ENCODE measurements at places on chromosomes 11 and 22.

DNA sequence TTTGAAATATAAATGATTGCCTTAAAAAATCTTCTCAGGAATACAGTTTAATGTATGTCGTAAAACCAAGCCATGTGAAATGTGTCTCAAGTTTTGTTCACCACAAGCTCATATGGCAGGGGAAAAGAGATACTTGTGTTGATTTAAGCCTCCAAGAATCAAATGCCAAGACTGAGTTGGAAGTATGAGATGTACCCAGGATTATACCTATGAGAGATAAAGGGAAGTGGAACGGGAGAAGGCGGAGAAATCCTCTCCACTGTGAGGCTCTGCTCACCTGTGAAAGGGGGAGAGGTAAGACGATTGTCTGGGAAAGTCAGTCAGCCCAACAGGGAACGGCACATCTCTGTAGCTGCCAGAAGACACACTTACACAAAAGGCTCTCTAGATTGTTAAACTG is 124.8 kb downstream of the TRPC6 start:
- DNase-seq: no peak

GRCh38 chr22:29727131-29727523 is 7.3 kb downstream of the CABP7 start:
- DNase-seq: peak; percentile 76

DNA sequence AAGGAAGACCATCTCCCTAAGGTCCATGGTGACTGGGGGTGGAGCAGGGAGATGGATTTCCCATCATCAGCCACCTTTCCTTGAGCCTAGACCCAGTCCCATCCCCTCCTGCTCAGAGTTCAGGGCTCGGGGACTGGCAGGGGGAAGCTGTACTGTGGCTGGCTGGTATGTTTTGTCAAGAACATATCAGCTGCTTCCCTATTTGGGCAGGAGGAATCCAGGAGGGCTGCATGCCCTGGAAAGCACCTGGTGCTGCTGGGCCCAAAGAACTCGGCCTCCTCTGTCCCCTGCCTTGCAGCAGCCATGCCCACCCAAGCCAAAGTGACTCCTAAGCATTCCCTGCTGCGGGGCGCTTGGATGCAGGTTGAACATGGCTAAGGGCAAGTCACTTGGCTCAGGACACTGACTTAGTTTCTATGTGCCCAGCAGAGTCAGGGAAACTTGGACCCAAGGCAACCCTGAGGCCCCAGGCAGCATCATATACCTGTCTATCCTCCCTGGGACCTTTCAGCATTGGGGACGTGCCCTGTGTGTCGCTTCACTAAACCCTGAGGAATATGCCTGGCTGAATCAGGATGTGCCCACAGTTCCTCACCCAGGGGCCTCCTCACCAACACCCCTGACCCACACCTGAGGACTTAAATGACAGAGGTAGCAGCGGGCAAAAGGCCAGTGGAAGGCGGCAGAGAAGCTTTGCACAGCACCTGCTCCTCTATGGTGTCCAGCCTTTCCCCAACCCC is 43.1 kb downstream of the BUD13 start:
- no peak for DNase-seq

- no peak for DNase-seq
Measured at GRCh38 chr11:95515371-95515770, 274.2 kb downstream of the FAM76B start.

DNA sequence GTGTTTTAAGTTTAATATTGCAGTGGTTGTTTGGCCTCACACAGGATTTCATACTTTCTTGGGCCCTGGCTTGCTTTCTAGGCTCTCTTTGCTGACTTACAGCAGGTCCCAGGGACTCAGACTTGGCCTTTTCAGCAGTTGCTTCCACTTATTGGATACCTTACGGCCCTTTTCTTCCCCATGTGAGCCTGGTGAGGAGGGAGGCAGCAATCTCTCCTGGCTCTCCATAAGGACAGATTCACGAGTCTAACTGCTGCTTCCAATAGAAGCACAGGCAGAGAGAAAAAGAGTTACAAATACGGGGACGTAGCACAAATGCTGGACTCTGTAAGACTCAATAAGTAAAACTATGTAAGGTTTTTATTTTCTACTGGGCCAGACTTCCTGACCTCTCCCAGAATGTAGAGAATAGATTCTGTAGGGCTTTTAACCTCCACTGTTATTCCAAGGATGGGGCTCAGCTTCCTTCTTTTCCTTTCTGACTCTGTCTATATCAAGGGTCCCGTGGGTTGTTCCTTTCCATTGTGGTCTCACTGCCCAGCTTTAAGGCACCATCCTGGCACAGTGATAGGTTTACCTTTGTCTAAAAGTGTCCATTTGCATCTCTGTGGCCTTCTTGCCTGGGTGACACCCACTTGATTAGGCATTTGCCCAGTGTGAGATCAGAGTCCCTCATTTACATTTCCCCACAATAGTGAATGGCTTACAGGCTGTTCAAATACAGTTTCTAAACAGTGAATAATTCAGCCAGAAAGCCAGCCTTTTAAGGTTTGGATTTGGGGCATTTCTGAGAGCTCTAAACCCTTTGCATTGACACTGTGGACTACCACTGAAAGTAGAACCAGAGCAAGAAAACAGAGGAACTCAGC is 92.8 kb downstream of the RASSF10 start:
- no peak for DNase-seq

- no peak for DNase-seq
Measured at GRCh38 chr11:61164606-61165424, 3.6 kb upstream of the VPS37C start.

GRCh38 chr11:57457643-57458023 is 2.7 kb upstream of the RTN4RL2 start:
- DNase-seq: no peak

All from GM03348 (cell line).